Cardiac muscle cell (in vitro differentiated cells and primary cell): ENCODE measurements at places on chromosomes 4 and X.

DNA sequence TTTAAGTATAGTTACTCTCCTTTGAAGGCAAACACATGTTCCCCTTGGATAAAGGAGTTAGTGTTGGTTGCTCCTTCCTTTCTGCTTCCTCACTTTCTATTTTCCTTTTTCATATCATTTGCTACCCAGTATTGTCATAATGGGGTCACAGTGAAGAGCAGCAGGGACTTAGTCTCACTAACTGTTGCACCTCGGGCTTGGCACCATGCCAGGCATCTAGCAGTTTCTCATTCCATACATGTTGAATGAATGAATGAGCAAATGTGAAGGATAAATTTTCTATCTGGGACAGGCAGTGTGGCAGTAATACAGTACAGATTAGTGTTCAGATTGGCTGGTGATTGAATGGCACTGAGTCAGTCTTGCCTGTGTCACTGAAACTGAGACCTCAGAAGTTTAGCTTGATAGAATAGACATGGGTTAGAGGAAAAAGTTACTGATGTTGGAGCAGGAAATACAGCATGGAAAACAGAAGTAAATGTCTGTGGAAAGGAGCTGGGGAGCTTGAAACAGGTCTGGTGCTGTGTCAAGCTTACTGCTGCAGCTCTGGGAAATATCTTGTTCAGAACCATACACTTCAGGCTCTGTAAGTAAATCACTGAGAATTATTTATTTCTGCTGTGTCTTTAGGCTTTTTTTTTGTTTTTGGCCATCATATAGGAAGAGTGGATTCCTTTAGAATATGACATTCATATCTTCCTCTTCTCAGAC lies 55.8 kb upstream of the PITX2 start:
- no peak for DNase-seq

GRCh38 chr4:181307824-181308223 lies 935.4 kb upstream of the TENM3 start:
- no peak for DNase-seq

DNA sequence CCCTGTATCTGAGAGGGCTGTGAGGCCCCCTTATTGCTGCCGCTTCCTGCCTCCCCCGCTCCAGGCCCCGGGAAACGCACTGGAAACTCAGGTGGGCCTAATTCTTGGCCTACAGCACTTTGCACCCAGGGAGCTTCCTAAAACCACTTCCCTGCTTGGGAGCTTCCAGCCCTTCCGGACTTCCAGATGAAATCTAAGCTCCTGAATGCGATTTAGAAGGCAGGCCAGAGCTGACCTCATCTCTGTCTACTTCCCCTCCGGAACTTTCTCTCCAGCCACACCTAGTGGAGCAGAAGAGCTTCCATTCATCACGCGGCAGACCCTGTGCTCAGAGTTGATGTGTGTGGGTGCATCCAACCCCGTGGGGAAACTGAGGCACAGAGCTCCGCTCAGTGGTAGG lies 84.2 kb downstream of the SORCS2 start:
- DNase-seq: no peak

DNA sequence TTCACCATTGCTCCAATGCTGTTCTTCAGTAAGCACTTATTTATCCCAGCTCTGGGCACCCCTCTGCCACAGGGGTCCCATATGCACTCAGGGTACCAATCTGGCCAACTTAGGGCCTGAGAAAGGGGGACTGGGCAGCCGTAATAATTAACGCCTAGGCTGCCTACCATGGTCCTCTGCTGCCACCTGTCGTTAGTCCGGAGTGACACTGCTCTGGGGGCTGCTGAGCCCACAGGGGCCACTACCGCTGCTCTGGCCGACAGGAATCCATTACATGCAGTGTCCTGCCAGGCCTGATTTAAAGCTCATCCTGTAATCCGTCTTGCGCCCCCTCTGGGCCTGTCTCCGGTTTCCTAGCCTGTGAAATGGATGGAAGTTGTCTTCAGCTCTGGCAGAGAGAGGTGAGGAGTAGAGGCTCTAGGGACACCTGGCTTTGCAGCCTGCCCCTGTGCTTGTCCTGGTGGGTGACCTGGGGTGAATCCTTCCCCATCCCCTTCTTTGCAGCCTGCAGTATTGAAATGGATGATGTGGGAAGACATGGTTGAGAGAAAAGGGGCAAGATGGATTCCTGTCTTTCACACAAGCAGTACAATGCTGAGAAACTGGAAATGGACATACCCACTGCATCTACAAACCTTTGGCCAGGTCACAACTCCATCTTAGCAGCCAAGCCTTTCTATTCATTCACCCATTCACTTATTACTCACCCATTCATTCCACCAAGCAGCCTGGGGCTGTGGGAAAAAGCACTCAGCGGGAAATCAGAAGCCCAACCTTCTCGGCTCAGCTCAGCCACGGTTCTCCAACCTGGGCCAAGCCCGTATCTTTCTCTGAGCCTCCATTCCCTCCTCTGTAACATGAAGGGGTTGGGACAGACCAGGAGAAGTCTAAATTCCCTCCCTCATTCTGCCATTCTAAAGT lies 116.3 kb upstream of the NALF2 start:
- peak; percentile 72 for DNase-seq

GRCh38 chr4:99264927-99265326 lies 25.9 kb downstream of the ADH1A start:
- DNase-seq: no peak

GRCh38 chrX:19627533-19627932 lies 112.2 kb upstream of the MAP3K15 start:
- DNase-seq: no peak

DNA sequence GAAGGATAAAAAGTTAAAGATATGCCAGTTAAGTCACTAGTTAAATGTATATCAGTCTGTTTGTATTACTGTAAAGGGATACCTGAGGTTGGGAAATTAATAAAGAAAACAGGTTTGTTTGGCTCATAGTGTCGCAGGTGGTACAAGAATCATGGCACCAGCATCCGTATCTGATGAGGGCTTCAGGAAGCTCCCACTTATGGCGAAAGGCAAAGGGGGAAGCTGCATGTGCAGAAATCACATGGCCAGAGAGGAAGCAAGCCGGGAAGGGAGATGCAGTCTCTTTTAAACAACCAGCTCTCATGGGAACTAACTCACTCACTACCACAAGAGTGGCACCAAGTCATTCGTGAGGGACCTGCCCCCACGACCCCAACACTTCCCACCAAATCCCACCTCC lies 91.9 kb upstream of the SH3RF1 start:
- DNase-seq: no peak

- no peak for DNase-seq
Measured at GRCh38 chr4:151905197-151905596, 144.4 kb upstream of the GATB start.

DNA sequence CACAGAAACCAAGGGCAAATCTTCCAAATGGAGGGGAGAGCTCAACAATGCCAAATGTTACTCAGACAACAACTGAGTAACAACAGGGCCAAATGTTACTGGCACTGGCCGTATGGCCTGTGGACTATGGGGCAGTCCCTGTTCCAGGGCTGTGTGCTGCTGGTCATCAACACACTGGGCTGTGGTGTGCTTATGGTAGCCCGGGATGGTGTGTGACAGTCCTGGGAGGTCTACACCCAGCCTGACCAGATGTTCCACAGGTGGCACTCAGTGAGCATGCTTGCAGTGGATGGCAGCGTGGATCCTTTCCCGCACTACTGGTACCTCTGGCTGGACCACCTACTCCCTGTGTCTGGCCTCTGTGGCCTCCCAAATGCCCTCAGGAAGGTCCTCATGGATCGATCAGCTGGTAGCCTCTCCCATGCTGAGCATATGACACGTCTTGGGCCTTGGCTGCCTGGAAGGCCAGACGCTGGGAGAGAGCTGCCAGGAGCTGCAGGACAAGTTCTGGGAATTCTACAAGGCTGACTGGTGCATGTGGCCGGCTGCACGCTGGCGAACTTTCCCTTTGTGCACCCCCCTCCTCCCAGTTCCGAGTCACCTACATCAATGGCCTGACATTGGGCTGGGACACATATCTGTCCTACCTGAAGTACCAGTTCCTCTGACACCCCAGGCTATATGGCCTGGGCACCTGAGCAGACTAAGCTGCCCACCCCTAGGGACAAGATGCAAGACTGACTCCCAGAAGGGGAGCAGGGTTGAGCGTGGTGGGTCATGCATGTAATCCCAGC lies 59.7 kb upstream of the IQSEC2 start:
- DNase-seq: no peak

DNA sequence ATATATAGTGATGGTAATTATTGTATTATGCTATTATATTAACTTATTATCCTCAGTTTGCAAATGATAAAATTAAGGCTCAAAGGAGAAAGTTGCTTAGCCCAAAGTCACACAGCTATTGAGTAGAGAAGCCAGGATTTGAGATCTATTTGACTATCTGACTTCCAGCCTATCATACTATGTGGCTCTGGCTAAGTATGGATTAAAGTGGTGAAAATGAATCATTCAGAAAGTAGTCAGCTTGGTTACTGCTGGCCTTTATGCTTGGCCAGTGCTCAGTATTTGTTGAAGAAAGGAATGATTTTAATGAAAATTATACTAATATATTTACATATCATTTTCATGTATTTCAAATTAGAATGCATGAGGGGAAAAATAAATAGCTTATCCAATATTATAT lies 219.8 kb downstream of the SHROOM3 start:
- no peak for DNase-seq

GRCh38 chr4:41080976-41081375 lies 133.4 kb downstream of the APBB2 start:
- no peak for DNase-seq

DNA sequence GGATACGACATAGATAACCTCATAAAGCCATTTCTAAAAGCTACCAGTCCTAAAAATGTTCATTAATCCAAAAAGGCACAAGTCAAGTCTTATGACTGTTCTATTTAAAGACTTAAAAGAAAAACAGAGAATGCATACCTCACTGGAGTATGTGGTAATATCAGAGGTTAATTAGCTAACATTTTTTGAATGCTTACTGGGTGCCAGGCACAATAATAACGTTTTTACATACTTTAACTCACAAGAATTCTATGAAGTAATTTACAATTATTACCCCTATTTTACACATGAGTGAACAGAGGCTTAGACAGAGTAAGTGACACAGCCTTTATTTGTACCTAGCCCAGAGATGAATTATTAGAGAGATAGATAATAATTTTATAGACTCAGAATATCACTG lies 207.5 kb downstream of the PDGFC start:
- DNase-seq: peak; percentile 51

DNA sequence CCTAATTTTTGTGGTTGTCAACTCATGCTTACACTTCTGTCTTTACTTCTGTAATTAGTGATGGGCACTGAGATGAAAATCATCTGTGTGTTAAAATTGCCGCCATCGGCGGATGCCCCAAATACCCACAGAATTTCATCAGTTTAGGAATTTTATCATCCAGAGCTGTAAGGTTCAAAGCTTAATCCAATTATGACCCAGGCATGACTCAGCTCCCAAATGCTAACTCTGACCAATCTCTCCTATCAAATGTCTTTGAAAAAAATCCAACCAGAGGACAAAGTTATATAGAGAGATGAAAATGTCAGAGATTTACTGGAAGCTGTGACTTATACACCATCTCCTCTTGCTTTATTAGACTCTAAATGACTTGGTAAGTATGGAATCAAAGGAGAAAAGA lies 1048.7 kb upstream of the PRKX start:
- no peak for DNase-seq

GRCh38 chrX:63993936-63994335 lies 208.9 kb upstream of the ARHGEF9 start:
- no peak for DNase-seq

GRCh38 chr4:15327311-15328298 lies 100.2 kb upstream of the C1QTNF7 start:
- no peak for DNase-seq

GRCh38 chr4:158599150-158599549 lies 72.5 kb downstream of the C4orf46 start:
- no peak for DNase-seq

- no peak for DNase-seq
Measured at GRCh38 chrX:850471-850916, 219.9 kb downstream of the SHOX start.

DNA sequence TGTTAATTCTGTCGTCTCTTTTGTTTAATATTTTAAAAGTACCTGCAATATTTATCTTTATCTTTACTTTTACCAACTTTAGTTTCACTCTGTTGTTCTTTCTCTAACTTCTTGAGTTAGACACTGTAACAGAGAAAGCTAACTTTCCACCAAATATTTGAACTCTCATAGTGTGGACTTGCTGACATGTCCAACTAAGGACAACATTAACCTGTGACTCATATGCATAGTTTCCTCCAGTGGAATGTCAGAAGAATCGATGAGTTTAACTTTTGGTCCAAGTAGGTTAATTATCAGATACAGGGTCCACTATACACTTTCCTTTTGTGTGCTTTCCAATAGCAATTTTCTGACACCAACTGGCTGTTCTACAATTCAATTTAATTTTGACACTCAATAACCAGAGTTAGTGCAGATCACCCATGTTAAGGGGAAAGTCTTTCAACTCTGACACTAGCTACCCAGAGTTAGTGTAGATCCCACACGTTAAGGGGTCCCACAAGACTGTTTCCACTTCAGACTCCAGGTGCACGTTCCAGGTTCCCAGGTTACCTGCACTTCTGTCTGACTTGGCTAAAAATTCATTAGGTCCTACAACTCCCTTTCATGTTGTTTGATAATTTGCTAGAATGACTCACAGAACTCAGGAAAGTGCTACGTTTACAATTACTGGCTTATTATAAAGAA lies 559.0 kb upstream of the AMOT start:
- peak; percentile 16 for DNase-seq

- DNase-seq: peak; percentile 49
Measured at GRCh38 chr4:42398171-42398870, 1.0 kb downstream of the SHISA3 start.

- no peak for DNase-seq
Measured at GRCh38 chrX:137646472-137646871, 80.5 kb downstream of the ZIC3 start.
